ENCODE measurements at places on chromosomes 6 and 20.

DNA sequence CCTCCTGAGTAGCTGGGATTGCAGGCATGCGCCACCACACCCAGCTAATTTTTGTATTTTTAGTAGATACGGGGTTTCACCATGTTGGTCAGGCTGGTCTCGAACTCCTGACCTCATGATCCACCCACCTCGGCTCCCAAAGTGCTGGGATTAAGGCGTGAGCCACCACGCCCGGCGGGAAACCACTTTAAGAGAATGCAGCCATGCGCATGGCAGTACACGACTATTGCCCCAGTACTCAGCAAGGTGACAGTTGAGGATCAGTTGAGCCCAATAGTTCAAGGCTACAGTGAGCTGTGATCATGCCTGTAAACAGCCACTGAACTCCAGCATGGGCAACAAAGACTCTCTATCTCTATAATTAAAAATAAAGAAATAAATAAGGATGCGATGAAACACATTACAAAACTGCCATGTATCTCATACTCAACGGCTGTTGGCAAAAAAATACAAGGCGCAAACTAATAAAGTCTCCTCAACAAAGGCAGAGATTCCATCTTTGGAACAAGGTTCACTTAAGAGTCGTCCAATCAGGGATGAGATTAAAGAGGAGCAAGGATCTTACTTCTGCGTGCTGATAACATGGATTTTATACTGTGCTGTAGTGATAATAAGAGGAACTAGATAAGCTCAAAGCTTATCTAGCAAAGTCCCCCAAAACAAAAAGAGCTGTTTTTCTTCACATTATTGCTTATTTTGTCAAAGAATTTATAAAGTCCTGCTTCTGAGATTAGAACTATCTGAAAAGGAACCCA, 51.1 kb downstream of the STAU1 start:
- no peak for DNase-seq

DNA sequence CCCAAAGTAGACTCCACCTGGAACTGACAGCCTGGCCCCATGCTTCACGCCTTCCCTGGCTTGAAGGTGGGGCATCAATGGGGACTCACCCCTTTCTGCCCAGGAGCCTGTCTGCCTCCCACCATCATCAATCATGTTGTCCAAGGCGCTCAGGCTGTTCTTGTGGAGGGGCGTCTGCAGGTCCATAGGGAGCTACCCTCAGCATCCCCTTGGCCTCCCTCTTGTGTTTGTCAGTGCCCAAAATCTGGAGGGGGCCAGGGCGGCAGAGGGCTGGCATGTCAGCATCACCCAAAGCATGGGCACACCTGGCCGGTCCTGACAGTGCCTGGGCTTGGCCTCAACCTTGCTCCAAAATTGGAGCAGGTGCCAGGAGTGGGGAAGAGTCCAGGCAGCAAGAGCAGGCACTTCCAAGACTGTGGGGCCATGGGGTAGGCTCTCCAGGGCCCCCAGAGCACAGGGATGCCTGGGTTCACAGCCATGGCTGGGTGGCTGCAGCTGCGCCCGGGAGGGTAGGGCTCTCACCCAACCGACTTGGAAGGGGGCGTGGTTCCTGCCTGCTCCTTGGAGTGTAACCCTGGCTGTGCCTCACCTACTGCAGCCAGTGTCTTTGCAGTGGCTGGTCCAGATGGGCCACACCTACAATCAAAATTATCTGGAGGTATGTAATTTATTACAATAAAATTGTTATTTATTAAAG, 903.4 kb downstream of the EYS start:
- no peak for DNase-seq

DNA sequence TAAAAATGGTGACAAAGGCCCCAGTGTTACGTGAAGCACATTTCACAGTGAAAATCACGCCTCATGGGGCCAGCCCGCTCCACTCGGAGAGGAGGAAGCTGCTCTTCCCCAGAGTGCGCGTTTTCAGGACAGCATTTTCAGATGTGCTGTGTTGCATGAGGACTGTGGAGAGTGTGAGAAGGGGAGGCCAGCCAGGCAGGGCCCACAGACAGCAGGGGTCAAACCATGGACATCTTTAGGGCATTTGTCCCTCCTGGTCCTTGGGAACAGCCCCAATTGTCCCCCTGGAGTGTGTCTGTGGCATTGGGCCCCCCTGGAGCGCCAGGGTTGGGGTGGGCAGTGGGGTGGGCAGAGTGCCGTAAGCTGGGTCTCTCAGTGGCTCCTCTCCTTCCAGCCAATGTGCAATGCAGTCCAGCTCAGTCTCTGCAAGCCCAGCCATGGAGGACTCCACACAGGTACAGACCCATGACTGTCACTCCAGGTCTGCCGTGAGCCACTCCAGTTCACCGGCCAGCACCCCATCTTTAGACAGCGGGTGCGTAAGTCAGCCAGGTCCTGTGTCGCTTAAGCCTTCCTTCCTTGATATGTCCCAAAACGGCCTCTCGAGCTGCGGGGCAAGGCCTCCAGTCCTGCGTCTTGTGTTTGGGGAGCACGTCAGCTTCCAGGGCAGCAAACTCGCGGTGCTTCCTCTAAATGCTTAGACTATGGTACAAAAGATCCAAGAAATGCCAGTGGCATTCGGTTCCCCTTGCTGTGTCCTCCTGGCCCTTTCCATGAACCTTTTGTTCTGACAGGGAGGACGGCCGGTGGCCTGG, 159.3 kb upstream of the AFDN start:
- no peak for DNase-seq

GRCh38 chr20:49417843-49418555, 64.5 kb downstream of the KCNB1 start:
- DNase-seq, result no peak

DNA sequence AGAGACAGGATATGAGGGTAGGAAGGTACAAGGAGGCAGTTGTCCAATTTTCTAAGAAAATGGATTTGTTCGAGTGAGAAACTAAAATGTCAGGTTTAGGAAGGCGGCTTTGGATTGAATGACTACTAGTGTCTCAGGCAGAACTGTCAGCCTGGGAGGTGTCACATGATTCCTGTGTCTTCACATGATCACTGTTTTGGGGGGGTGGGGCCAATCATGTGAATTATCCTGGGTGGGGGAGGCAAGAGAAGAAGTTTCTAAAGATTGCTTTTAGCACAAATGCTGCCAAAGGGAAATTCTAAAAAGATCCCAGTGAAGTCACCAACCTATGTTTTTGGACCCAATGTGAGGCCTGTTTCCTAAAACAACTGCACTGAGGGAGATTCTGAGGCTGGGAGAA, 2.3 kb downstream of the SIRPA start:
- DNase-seq, result no peak

DNA sequence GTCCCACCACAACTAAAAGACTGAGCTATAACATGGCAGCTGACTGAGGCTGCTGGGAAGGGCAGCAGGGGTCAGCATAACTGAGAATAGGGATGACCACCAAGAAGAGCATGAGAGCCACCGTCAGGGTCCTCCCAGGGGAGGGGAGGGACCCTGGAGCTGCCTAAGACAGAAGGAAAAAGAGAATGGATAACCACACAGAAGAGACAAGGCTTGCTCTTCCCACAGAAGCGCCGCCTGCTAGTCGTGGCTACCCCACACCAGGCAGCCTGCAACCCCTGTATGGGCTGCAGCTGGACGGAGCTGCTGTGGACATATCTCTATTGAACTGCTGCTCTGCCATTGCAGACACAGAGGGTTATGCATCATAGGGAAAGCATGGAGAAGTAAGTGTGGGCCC, 132.0 kb upstream of the CHD6 start:
- DNase-seq, result no peak

DNA sequence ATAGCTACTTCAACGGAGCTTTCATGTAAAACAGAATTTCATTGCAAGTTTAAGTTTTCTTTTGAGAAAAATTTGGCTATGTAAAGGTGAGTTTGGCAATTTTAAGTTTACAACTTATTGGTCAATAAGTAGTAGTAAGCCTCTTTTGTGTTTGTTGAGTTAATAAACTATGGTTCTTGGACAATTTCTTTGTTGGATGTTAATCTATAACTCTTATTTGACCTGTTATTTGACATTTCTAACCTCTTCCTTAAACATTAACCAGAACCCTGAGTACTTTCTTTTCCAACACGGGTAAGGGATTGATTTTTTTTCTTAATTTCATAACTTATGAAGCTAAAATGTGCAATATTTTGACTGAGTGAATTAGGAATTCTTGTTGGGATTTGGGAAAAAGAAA, 354.4 kb downstream of the PRKN start:
- no peak for DNase-seq
